Neural progenitor cell (in vitro differentiated cells): ENCODE measurements at places on chromosomes 2 and 18. TPM values are rescaled to one million over a fixed set of nuclear protein-coding genes. Genes with fewer than 3 reads are reported as not detected.

Gene IL1RL1
- not detected in 2 replicates for total RNA-seq

- DNase-seq, result no peak
Observed at GRCh38 chr2:37271376-37272067, 40.1 kb downstream of the NDUFAF7 start.

Gene RNU2-63P
- total RNA-seq, result not detected in 2 replicates

DNA sequence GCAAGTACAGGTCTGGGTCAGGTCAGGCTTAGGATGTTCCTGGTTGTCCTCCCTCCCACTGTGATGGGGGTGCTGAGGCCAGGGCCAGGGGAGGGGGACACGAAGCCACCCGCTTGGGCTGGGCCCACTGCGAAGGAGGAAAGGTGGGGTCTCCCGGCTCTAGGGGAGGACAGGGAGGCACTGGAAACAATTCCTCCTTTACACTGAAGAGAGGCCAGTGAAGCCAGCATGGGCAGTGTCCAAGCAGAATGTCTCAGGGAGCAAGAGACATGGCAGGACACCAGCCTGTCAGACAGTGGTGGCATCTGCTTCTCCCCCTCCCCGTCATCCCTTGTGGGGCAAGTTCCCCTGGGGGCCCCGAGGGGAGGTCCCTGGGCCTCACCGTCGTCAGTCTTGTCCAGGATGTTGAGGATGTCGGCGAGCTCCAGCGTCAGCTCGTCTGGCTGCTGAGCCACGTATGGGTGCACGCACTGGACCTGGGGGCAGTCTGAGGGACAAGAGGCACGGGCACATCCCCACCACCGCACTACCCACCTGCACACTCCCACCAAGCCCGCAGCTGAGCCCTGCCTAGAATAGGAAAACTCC, 10.8 kb downstream of the SNORC start:
- DNase-seq, result no peak

Gene PRSS56
- total RNA-seq, result not detected in 2 replicates

- no peak for DNase-seq
Observed at GRCh38 chr2:190205657-190206056, 114.0 kb downstream of the HIBCH start.

DNA sequence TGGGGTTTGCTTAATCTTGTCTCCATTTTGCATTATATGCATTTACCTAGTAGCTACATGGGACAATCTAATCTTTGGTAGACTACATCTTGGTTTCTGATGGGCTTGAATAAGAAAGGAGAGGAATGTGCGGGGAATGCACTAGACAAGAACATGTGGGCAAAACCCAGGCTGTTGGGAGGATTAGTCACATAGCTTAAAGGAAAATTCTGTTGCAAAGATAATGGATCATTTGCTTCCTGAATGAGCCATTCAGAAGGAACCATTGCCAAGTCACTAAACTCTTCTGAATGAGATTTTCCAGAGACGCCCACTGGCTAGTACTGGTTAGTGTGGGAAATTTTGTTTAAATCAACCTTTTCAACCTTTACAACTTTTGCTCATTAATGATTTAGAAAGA, 84.8 kb downstream of the OSBPL6 start:
- DNase-seq, result peak; percentile 67

DNA sequence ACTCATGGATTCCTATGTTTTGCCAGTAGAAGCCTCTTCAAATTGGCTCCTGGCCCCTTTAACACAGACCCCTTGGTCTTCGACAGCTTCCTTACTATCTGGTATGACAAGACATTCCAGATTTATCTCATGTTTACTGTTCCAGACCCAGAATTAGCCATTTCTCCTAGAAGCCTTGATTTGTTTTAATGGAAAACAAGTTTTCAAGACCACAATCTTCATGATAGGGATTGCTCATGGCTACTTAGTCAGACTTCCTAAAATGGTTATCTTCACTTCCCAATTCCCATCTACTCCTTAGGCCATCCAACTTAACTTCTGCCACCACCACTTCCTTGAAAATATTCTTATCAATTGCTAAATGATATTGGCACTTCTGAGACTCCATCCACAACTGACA, 63.2 kb downstream of the TTC32 start:
- no peak for DNase-seq

Gene FOXD4L1
- 0.12 TPM in 1 of 2 replicates, not detected in the other for total RNA-seq

DNA sequence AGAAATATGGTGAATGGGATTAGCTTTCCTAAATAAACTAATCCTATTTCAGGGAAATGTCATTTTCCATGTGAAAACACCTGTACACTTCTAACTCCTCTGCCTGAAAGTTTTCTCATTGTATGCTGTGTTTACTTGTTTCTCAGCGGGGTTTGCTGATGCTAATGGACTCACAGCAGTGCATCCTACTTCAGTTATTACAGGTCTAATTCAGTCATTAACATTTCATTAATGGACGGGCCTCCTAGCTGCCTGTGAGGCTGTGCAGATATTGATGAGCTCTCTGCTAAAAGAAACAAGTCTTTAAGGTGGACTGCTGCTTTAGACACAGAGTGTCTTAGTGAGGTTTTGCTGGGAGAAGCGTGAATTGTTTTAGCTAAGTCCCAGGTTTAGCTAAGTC, 1342.0 kb upstream of the ZEB2 start:
- peak; percentile 36 for DNase-seq

GRCh38 chr2:134594399-134594798, 124.4 kb downstream of the TMEM163 start:
- no peak for DNase-seq

DNA sequence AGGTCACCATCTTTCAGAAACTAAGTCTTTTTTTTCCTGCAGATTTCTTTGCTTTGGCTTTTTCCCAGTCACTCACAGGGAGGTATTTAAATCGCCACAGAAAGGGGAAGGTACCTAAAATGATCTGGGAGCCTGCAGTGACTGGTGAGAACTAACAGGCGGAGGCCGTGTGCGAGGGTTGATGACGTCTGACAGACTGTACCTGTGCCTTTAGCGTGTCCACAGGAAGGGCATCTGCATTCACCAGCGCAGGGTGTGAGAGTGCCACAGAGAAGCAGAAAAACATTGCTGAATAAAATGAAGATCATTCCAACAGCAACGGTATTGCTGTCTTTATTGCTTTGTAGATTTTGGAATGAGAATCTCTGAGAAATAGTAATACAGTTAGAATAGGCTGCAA, 5.7 kb downstream of the CTDP1 start:
- no peak for DNase-seq

- peak; percentile 65 for DNase-seq
Observed at GRCh38 chr2:153059338-153060052, 341.1 kb downstream of the ARL6IP6 start.

Gene REG1A
- total RNA-seq, result 0.28 and 2.3 TPM in 2 replicates

DNA sequence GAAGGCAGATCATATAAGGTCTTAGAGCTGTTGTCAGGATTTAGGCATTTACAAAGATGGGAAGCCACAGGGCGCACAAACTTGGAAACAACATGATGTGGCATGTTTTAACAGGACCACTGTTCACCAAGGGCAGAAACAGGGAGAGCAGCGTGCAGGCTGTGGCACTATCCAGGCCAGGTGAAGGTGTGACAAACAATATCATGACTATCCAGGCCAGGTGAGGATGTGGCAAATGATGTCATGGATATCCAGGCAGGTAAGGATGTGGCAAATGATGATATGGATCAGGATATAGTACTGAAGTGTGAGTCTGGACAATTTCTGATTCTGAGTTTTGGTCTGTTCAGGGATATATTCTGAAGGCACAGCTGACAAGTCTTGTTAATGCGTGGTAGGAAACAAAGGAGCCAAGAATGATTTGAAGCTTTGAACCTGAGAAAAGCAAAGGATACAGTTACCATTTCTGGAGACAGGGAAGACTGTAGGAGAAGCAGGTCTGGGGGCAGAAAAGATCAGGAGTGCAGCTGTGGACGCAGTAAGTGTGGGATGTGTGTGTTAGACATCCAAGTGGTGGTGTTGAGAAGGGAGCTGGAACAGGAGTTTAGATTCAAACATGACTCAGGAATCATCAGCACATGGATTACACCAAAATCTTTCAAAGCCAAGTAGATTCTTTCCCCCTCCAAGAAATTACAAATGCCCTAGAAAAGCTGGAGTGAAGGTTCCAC, 205.9 kb downstream of the TMEM163 start:
- no peak for DNase-seq

GRCh38 chr2:6793913-6794312, 71.8 kb downstream of the CMPK2 start:
- DNase-seq, result no peak

Gene LRATD1
- total RNA-seq, result 1.9 and 2.9 TPM in 2 replicates

Gene NBAS
- 58.0 and 60.2 TPM in 2 replicates for total RNA-seq

DNA sequence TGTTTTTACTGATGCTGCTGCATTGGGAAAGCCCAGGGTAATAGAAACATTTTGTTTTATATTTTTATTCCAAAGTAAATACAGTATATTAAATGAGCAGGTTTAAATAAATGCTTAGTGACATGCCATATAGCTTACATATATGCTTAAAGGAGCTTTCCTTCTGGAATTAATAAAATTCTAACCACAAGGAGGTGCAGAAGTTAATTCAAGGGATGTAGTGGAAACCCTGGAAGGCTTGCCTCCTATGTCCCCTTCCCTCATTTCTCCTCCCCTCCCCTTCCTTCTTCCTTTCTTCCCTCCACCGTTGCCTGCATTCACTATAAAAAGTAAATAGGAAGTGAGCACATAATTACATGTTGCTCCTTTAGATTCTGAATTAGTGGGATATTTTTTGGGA, 96.3 kb downstream of the UBE2E3 start:
- no peak for DNase-seq

DNA sequence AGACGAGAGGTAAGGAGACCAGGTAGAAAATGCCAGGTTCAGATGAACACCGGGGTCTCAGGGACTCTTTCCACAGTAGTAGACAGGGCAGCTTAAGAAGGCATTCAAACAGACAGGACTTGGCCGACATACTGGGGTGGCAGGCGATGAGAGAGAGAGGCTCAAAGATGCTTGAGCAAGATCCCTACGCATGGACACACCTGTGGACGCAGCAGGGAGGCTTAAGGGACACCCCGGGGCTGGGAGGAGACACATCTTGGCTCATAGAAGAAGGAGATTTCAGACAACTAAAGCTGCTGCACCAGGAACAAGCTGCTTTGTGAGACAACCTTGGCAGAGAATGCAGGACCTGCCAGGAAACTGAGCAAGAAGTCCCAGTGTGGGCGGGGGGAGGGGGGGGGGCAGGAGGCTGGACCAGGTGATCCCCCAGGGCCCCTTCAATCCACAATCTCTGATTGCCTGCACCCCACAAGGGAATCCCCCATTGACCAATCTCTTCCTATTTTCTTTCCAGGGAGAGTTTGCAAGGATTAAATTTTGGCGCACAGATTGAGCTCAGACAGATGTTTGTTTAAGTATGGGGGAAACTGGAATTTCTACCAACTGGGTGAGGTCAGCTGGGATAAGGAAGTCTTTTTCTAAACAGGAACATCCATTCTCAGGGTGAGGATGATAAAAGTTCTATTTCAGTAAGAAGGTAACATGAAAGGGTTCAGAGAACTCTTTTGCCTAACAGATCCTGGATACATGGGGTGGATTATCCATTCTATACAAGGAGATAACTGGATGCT, 400.7 kb downstream of the NBAS start:
- DNase-seq, result no peak

- peak; percentile 69 for DNase-seq
Observed at GRCh38 chr2:2831633-2832032, 500.6 kb upstream of the MYT1L start.

Gene RELCH
- 27.9 and 40.9 TPM in 2 replicates for total RNA-seq

- no peak for DNase-seq
Observed at GRCh38 chr2:232689152-232689910, 7.8 kb upstream of the GIGYF2 start.

Gene ITGB6
- total RNA-seq, result not detected in 2 replicates

- DNase-seq, result no peak
Observed at GRCh38 chr2:98867539-98868309, 68.3 kb downstream of the CRACDL start.

Gene PTPRN
- total RNA-seq, result 0.60 and 4.2 TPM in 2 replicates

Gene BUB1
- total RNA-seq, result 197 and 266 TPM in 2 replicates

GRCh38 chr18:11752116-11752911, 63.2 kb downstream of the GNAL start:
- peak; percentile 75 for DNase-seq

GRCh38 chr2:238401551-238401950, 25.2 kb upstream of the ASB1 start:
- DNase-seq, result no peak

DNA sequence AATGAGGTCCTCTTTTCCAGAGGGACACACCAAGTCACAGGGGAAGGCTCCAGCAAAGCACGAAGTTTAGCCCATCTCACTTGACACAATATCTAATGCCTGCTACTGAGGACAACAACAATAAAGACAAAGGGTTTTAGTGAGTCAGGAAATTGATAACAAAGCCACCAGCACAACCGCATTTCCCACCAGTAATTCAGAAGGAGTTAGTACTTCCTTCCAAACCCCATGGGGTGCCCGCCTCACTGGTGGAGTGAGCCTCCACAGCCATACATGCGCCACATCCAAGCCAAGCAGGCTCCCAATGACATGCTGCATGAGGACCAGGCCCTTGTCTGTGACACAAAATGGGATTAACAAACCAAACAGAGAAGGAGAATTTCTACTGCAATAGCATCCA, 40.1 kb downstream of the MRPL35 start:
- DNase-seq, result no peak

Gene OSR1
- total RNA-seq, result not detected in 2 replicates

Gene HOXD3
- total RNA-seq, result not detected in 2 replicates

DNA sequence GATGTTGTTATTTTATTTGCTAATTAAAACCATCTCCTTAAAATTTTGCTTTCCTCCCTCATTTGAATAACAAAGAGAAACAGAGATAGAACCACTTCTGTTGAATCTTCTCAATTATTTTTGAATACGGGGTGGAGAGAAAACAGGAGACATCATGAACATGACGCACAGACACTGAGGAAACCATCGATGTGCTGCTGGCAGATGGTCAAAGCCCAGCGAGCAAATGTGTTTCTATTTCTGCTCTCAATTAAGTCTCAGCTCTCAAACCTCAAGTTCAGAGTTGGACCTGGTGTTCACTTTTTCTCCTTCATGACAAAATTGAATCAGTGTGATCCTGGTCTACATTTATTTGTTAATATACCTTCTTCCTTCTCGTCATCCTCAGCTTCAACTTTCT, 36.1 kb upstream of the TWIST2 start:
- DNase-seq, result no peak

DNA sequence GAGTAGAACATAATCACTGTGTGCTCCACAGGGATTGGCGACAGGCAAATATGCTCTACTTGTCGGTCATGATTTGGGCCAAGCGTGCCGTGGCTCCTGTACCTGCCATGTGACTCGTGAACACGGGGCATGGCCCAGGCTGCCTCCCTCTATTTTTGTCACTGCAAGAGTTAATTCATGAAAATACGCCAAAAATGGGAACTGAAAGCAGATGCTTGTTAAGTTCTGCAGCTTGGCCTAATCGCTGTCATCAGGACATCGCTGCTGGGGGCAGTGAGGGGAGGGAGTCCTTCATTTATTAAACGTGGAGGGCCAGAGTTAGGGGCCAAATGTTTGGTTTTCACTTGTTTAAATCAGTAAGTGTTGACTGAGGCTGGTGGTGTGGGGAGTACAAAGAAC, 177.8 kb downstream of the BCL2 start:
- DNase-seq, result no peak

- DNase-seq, result no peak
Observed at GRCh38 chr2:210662560-210662959, 106.2 kb downstream of the CPS1 start.
